Right hindlimb (tissue), 1 donor: ENCODE measurements at places on chromosomes 2 and 18.

GRCh38 chr2:71561441-71562267 lies 108.3 kb downstream of the DYSF start:
- DNase-seq, result no peak

- no peak for DNase-seq
These were observed 24.9 kb downstream of the KCTD18 start for GRCh38 chr2:200484934-200485333.

GRCh38 chr2:145595296-145595695 lies 1075.4 kb upstream of the ZEB2 start:
- DNase-seq, result no peak

GRCh38 chr2:38523728-38524437 lies 78.8 kb downstream of the HNRNPLL start:
- DNase-seq, result no peak

DNA sequence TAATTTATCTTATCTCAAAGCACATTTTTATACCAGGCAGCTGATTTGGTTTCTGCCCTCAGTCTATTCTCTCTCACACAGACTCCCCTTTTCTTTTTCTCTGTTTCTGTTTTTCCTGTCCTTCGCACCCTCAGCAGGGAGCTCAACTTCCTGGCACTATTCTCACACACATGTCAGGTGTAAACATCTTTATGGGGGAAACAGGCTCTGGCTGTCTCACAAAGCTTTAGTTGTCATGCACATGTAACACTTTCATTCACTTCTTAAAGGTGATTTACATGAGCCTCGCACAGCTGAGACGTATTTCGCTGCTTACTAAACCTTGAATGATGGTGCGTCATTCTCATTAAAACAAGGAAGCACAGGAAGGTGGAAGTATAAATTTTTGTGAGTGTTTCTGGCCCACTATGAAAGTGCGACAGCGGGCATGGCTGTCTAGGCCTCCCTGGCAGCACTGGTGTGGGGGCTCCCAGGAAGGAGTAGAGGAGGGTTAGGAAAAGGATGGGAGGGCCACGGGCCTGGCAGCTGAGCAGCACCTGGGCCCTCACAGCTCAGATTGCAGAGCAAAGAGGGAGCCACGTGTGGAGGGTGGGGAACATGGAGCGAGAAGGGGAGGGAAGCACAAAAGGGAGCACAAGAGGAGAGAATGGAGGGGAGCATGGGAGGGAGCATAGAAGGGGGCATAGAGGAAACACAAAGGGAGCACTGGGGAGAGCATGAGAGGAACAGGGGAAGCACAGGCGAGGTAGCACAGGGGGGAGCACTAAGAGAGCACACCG lies 46.2 kb upstream of the SNTG2 start:
- DNase-seq, result no peak

- DNase-seq, result no peak
These were observed 1135.1 kb upstream of the CHAC2 start for GRCh38 chr2:52632543-52632942.

- DNase-seq, result no peak
These were observed 12.4 kb upstream of the IL1R1 start for GRCh38 chr2:102129951-102130646.

GRCh38 chr2:190528521-190529001 lies 6.0 kb downstream of the NEMP2 start:
- no peak for DNase-seq

GRCh38 chr18:39946623-39947061 lies 2008.4 kb upstream of the PIK3C3 start:
- no peak for DNase-seq

DNA sequence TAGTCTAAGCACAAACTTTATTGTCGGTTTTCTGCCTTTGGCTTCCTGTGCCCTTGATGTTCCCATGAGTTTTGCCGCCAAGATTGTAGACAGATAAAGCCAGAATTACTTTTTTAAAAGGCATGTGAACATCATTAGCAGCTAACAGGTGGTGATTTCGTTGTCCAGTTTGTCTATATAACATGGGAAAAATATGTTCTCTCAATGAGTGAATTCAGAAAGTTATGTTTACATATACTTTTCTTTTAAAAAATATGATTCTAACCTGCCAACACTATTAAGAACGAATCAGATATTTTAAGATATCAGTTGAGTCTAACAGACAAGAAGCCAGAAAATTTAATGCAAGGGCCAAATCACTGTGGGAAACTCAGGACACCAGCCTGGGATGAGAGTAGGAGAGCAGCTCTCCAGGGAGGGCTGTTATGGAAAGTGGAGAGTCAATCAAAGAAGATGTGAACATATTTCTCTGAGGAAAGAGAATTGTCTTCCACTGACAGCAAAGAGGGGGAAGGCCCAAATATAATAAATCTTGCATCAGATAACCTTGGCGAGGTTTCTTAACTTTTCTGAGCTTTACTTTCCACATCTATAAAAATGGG lies 311.3 kb downstream of the ARHGAP15 start:
- no peak for DNase-seq

- no peak for DNase-seq
These were observed 42.0 kb upstream of the FMNL2 start for GRCh38 chr2:152292991-152293390.
